Activated CD4-positive, alpha-beta T cell treated with anti-CD3 and anti-CD28 coated beads, Interleukin-2, amount 50 U/mL, for 16 hours (primary cell): ENCODE measurements at places on chromosomes 5 and 9.

GRCh38 chr9:36165826-36166167 lies 3.4 kb upstream of the CCIN start:
- no peak for DNase-seq

DNA sequence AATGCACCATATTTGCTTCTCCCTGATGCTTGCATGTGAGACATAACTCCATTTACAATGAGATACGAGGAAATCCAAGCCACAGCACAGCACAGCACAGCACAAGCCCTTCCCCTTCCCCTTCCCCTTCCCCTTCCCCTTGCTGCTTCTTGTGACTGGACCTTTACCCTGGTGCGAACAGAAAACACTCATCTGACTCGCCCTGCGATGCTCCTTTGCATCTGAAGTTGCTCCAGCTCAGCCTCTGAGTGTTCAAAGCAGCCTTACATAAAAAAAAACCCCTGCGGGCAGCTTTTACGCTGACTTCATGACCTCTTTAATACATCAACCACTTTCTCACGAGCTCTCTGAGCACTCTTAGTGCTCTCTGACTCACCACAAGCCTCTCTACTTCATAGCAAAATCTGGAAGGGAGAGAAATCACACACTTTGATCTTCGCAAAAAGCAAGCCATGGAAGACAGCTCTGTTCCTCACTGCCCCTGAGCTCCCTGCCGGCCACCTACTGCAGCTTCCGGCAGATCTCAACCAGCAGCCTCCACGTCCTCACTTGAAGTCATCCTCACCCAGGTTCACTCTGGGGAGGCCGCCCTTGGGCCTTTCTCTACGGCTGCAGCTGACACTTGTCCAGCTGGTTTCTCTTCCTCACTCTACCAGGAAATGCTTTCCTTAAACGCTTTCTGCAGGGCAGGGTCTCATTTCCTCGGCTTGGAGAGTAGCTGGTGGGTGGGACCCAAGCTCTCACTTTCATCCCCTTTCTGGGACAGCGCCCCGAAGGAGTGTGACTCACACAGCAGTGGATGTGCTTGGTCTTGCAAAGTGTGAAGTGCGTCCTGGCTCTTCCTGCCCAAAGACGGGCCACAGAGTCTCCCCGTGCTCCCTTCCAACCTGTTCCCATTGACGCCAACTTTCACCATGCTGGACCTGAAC lies 5.3 kb downstream of the SLC34A1 start:
- peak; percentile 83 for DNase-seq

- DNase-seq, result peak; percentile 59
Measured at GRCh38 chr5:126777257-126777974, 480 bp downstream of the LMNB1 start.

DNA sequence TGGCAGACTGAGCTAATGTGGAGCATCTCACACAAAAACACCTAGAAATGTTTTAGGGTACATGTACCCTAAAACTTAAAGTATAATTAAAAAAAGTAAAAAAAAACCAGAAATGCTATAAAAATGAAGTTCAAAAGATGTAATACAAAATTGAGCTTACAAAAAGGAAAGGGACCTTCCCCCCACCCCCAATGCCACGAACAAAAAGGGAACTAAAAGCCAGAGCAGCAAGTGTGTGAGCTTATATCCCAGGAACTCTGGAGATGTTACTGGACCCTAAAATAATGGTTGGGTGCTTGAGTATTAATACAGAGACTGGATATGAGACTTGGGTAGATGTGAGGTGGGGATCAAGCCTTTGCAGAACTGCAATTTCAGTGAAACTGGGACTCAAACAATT lies 11.0 kb downstream of the SPATA9 start:
- no peak for DNase-seq

GRCh38 chr5:67253911-67254310 lies 57.3 kb upstream of the CD180 start:
- DNase-seq, result no peak

DNA sequence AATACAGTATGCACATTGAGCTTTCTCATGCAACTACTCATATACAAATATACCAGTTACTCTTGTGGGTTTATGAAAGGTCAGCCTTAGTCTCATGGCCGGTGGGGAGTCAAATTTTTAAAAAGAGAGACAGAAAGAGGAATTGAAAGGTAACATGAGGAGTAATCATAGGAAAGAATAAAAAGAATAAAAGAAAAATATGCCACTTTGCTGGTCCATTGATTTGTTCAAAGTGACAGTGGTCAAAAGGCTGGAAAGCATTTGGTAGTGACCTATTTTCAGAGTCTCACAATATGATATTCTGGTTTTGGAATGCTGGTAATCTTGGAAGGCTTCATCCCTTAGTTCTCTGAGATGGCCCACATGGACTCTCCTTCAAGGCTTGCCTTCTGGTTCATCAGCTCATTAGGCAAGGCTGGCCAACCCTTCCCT lies 67.0 kb downstream of the ZNF366 start:
- no peak for DNase-seq

GRCh38 chr9:131402073-131402472 lies 8.2 kb downstream of the PRRC2B start:
- DNase-seq, result no peak

DNA sequence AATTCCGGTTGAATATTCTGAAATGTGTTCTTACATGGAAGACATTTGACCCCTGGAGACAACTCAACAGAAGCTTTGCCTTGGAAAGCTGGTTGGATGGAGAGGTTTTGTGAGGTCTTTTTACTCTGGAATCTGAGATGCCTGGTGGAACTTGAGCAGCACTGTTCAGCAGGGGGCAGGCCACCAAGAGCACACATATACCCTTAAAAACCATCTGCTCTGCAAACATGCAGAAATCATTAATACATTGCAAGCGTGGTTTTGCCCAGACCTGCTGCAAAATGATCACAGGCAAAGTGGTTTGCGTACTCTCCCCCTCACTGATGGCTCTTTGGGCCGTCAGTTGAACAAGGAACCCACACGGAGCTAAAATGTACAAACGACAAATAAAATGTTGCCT lies 32.8 kb upstream of the DAP start:
- no peak for DNase-seq

DNA sequence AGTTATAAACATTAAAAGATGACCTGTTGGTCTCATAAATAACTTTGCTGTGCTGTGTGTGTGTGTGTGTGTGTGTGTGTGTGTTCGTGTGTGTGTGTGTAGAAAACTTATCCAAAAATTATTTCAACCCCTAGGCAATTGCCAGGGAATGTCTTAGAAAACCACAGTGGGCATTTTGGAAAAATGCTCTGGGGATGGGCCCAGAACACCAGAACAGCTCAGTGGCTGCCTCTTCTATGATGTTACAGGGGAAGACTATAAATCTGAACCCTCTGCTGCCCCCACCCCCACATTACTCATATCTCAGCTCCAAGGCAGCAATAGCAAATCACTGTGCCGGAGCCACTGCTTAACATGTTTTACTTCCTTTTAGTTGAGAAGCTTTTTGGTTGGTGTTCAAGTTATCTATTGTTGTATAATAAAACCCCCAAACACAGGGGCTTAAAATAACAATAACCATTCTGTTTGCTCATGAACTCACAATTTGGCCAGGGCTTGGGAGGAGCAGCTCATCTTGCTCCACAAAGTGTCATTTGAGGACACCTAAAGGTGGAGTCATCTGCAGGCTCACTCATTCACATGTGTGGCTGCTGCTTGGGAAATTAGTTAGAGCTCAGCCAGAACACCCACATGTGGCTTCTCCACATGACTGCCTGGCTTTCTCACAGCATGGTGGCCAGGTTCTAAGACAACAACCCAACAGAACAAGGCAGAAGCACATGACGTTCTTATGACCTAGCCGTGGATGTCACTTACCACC lies 40.4 kb downstream of the ACTBL2 start:
- DNase-seq, result no peak

GRCh38 chr9:124454791-124455443 lies 4.7 kb downstream of the ADGRD2 start:
- no peak for DNase-seq

DNA sequence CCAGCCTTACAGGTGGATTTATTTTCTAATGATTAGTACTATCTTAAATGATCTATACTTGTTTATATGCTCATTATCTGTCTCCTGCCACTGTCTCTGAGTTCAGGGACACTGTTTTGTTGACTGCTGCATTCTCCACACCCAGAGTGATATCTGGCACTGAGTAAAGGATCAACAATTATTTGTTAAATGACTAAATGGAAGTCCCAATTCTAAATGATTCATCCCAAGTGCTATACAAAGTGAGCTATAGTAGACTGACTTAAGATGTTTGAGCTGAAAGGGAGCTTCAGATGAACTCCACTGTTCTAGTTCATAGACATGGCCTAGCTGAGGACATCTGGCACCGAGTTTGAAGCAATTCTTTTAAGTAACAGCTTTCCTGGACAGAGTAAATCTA lies 40.5 kb downstream of the ITGA2 start:
- DNase-seq, result no peak

- no peak for DNase-seq
Measured at GRCh38 chr5:42745856-42746255, 10.8 kb upstream of the CCDC152 start.

DNA sequence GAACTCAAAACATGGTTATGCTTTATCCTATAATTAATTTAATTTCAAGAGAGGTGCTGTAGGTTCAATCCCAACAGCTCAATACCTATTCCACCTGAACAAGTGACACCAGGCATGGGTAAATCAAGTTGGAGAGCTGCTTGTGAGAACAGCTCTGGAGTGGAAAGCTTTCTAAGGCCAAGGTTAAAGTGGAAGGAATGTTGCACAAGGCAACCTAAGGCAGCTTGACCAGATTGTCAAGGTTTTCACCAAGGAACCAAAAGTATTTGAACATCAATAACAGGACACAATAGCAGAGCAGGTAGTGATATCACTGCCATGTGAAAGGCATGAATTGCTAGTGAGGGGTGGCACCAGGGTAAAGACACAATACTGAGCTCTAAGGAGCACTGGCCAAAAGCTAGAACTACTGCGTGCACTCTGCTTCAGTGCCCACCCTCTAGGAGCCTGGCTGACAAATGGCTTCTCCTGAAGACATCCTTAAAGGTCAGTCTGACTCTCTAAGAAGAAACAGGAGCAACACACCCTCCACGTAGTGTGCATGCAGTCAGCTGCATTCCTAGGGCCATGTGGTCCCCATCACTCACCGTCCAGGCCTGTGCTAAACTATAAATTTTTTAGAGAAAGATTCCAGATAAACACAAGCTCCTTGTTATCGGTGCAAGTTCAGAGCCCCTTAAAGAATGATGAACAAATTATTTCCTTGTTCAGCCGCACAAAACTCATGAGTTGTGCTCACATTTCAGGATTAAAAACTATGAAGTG lies 677.7 kb upstream of the KLF4 start:
- DNase-seq, result no peak

DNA sequence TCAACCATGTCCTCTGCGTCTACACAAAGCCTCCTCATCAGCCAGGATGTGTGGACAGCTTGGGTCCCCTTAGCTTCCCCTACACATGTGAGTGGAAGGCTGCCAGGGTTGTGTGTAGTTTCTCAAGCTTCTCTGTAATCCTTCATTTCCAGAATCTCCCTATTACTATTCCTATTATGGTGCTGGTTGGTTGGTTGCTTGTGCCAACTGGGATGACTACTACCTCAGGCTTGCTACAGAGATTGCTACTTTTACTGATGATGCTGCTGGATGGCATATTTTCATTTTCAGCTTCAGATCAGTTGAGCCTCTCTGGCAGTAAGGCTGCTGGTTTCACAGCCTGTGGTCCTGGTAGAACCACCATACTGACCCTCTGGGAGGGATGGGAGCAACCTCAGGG lies 39.9 kb downstream of the ATG10 start:
- DNase-seq, result no peak

GRCh38 chr5:16970260-16970659 lies 34.2 kb upstream of the MYO10 start:
- DNase-seq, result no peak

GRCh38 chr5:19619571-19619970 lies 368.4 kb downstream of the CDH18 start:
- no peak for DNase-seq

- DNase-seq, result no peak
Measured at GRCh38 chr5:43010935-43011315, 29.2 kb downstream of the ANXA2R start.

DNA sequence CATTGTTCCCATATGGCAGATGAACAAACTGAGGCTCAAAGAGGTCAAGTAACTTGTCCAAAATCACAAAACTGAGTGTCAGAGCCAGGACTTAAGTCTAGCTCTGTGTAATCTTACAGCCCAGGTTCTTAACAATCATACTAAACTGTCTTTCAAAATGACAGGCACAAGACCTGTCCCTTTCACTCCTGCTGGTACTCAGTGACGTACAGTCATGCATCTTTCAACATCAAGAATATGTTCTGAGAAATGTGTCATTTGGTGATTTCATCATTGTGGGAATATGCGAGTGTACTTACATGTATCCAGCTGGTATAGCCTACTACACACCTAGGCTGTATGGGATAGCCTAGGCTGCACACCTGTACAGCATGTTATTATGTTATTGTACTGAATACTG lies 646.8 kb upstream of the WWC1 start:
- no peak for DNase-seq

GRCh38 chr9:81737871-81738507 lies 48.6 kb upstream of the TLE1 start:
- no peak for DNase-seq

DNA sequence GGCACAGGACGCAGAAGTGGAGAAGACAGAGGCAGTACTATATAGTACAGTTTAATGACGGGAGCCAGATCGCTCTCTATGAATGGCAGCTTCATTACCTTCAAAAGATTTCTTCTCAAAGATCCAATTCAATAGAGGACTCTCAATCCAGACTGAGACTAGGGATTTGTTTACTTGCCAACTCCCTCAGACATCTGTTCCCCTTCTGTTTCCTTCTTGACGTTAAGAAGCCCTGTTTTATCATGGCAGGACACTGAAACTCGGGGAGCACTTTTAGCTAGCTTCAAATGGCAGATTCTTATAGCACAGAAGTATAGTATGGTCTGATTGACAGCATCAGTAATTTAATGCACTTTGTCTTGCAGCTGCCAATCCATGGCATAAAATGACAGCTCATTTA lies 747.3 kb upstream of the C9orf72 start:
- no peak for DNase-seq

DNA sequence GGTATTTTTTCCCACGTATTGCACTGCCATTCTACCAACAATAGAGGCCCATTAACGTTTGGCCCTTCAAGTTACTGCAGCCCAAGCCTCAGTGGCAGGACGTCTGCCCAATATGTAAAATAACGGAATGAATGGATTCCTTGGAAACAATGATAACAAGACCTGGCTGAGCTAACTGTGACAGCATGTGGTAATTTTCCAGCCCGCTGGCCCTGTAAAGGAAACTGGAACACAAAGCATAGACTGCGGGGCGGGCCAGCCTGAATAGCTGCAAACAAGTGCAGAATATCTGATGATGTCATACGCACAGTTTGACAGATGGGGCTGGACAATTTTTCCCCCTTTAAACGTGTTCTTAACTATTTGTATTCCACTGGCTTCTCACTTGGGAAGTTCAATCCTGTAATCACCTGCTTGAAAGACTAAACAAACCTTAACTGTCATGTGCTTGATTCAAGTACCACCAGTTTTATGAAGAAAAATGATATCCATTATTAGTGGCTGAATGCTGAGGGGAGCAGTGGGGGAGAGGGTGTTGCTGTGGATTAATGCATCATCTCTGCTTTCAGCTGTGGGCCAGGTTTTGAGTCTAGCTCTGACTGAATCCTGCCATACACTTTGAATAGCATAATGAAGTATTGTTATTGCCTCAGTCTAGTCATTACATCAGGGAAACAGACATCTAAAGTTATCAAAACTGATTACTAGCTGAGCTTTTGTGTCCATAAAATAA lies 323.9 kb downstream of the TMEM161B start:
- no peak for DNase-seq

GRCh38 chr5:43635374-43635773 lies 32.4 kb downstream of the NNT start:
- no peak for DNase-seq
